Right kidney (tissue), 9 donors: ENCODE measurements at places on chromosomes 1 and 21.

DNA sequence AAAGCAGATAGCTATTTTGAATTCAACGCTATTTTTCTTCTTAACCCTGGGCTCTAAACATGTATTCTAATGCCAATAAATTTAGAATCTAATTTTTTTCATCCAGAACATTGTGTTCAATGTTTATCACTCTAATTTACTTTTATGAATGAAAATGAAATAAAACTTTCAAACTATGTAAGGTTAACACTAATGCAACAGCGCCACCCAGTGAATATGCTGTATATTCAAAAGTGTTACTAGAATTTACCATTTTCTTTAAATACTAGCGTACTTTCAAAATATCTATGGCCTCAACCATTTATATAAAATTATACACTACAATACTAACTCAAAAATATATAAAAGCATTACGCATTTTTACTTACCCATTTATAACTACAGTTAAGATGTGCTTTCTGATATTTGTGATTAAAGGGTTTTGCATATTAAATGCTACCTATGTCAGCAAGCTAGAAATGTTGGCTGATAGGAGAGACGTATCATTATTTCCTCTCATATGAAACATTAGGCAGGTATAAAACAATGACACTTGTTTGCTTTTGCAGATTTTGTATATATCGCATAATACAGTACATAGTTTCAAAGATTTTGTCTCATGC lies 5.9 kb upstream of the NUF2 start:
- no peak for DNase-seq

GRCh38 chr1:230541306-230541705 lies 101.0 kb upstream of the COG2 start:
- no peak for DNase-seq

DNA sequence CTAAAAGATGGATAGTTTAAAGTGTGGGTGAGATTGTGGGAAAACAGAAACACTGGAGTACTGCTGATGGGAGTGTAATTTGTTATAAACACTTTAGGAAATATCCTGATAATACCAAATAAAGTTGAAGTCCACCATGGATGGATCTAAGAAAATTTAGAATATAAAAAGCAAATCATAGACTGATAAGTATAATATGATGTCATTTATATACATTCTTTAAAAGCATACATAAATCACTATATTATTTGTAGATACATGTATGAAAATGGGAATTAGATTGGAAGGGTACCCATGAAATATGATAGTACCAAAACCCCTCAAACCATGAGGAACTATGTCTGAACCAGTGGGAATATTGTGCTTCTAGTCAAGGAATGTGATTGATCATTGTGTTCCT lies 7.9 kb downstream of the ZMPSTE24 start:
- DNase-seq = no peak

DNA sequence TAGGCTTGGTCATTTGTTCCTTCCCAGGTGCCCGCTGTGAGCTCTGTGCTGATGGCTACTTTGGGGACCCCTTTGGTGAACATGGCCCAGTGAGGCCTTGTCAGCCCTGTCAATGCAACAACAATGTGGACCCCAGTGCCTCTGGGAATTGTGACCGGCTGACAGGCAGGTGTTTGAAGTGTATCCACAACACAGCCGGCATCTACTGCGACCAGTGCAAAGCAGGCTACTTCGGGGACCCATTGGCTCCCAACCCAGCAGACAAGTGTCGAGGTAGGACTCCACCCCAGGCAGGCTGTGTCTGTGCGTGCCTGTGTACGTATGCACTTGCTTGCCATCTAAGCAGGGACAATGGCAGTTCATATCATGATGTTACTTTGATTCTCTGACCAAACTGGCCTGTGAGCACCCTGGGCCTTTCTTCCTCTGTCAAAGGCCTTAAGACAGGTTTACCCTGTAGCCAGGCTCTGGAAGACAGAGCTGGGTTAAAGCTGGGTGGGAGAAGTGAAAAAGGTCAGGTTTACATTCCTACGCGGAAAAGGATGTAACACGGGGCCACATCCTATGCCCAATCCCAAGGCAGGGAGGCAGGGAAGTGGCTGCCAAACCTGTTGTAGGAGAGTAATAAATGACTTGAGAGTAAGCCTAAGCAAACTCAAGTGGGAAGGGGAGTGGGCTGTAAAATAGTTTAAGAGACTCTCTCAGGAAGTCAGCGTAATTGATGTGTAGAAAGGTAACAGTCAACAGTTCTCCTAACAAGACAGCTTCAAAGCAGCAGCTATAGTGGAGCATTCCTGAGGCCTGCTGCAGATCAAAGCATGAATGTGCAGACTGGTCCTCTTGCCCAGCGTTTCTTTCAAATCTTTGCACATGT lies 42.5 kb downstream of the LAMC2 start:
- DNase-seq = no peak

GRCh38 chr1:116516631-116517030 lies 54.2 kb downstream of the CD58 start:
- no peak for DNase-seq

DNA sequence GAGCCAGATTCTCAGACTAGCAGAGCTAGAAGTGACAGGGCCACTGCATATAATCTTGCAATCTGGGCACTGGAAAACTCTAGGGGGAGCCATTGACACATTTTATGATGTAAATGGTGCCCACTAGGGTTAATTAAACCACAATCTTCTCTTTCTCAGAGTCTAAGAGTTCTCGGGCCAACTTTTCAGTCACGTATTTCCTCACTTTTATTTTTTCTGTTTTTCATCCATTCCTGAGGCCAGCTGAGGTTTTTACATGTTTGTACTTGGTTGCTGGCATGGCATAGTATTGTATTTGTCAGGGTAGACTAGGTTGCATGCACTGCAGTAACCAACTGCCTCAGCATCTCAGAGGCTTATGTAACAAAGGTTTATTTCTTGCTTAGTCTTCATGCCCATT lies 138.2 kb downstream of the ZNF326 start:
- peak; percentile 17 for DNase-seq

DNA sequence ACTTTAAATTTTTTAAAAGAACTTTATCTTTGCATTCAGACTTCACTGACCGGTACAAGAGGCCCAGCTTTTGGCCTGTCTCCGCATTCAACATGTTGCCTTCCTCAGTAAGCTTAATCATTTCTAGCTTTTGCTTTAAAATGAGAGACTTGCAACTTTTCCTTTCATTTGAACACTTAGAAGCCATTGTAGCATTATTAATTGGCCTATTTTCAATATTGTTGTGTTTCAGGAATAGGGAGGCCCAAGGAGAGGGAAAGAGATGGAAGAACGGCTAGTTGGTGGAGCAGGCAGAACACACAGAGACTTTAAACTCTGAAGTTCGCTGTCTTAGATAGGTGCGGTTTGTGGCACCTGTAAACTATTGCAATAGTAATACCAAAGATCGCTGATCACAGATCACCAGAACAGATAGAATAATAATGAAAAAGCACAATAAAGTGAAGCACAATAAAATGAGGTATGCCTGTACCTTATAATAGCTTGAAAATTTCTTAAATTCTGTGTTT lies 31.4 kb downstream of the RABGAP1L start:
- DNase-seq = no peak

- no peak for DNase-seq
Measured at GRCh38 chr1:50917138-50918137, 42.6 kb downstream of the FAF1 start.

DNA sequence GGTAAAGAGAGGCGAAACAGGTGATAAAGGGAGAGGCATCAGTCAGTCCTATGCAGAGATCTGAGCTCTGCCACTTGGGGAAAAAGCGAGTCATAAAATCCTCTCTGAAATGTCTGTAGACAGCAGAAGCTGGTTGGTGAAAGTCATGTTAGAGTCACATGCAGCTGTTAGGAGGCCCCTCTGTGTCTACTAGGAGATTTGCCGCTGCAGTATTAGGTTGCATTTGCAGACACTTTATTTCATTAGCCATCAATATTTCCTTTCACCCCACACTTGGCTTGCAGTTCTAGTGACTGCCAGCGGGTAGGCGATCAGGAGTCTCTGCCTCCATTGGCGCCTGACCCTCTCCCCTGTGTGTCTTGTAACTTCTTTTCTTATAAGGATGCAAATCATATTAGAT lies 16.2 kb downstream of the ATP1A4 start:
- no peak for DNase-seq

DNA sequence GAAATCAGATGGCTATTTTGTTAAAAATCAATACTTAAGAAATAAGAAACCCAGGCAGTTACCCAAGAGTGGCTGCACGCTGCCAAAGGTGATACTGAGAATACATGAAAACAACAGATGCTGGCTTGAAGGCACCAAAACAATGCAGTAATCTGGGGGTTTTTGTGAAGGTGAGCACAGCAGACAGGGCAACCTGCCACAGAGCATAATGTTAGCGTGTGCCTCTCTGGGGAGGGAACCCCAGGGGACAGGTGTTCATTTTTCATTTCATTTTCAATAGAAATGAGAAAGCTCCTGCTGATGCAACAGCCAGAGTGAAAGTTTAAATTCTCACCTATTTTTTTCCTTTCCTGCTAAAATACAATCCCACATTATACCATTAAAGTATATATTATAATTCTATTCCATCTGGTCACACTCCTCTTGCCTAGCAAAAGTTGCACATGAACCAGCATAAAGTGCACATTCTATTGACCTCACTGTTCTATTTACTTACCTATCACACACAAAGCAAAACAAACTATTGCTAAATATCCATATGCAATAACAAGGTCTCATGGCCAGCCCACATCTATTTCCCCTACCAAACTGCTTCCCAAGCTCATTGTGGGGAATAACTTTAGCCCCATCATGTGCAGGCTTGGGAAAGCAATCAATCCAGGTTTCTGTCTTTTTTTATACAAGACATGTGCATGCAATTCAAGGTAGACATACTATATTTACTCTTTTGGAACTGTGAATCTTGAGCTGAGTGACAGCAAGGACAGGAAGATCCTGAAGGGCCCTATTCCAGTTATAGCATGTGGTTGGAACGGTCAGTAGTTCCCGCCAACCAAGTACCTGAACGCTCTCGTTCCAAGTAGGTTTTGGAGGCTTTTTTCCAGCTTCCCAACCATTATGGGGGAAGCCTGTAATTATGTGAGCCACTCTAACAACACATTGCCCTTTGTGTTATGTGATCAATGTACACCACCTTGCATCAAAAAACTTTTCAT lies 173.6 kb downstream of the RERE start:
- no peak for DNase-seq

DNA sequence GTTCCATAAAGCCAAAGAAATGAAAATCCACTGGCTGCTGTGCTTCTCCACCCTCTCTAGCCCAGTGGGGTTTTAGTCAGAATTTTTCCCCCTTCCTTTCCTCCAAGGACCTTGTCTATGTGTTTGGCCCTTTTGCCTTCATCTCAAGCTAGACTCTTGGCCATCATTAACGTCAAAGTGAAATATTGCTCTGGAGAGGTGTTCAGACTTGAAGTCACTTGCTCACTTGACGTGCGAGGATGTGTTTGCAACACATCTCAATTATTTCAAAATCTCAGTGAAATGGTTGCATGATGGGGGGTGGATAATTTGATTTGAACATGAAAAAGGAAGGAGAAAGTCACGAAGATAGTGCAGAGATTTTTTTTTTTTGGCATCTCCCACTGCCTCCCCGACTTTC lies 13.6 kb downstream of the EVA1C start:
- no peak for DNase-seq

GRCh38 chr21:43824333-43825241 lies 35.2 kb downstream of the RRP1 start:
- DNase-seq = no peak

DNA sequence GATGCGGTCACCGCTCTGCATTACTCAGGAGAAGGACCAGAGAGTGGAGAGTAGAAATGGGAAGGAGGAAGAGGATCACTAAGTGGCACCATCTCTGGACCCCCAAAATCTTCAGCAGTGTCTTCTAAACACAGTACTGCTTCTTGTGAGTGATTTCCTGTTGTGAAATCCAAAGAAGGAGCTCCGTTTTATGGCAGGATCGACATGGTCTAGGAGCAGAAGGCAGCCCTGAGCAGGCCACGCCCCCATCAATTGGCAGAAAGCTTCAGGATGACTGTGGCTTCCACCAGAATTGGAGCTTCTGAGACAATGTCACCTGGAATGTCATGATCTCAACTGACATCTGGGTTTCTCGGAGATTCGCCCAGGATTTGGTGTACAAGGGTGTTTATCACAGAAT lies 171.5 kb downstream of the ADSS2 start:
- DNase-seq = no peak

DNA sequence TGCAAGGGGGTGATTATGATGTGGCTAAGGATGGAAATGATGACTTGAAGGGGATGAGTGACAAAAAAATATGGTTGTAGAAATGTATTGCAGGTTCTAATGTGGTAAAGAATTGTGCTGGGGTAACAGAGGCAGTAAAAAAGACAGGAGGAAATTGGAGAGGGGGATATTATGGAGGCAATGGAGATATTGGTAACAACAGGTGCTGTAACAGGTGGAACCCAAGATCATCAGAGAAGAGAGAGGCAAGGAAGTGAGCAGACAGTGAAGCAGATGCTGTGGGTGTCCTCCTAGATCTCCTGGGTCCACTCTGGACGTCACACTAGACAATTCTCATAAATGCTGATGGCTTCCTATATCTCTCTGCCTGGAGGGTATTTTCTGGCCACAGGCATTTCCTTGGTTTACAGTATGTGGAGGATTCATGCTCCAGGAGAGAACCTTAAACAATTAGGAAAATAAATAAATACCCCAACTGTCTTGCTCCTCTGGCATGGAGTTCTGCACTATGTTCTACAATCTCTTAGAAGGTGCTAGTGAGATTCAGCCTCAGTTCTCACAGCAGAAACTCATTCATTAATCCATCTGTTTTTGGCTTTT lies 620.3 kb upstream of the PLXNA2 start:
- no peak for DNase-seq

- no peak for DNase-seq
Measured at GRCh38 chr1:100629391-100629790, 90.2 kb upstream of the VCAM1 start.

GRCh38 chr1:155910621-155911121 lies 478 bp downstream of the RIT1 start:
- DNase-seq = peak; percentile 71

- no peak for DNase-seq
Measured at GRCh38 chr1:211281320-211282022, 22.3 kb downstream of the RCOR3 start.

- no peak for DNase-seq
Measured at GRCh38 chr1:73781251-73781650, 416.7 kb downstream of the LRRIQ3 start.

- DNase-seq = no peak
Measured at GRCh38 chr1:230122366-230123279, 55.6 kb downstream of the GALNT2 start.

DNA sequence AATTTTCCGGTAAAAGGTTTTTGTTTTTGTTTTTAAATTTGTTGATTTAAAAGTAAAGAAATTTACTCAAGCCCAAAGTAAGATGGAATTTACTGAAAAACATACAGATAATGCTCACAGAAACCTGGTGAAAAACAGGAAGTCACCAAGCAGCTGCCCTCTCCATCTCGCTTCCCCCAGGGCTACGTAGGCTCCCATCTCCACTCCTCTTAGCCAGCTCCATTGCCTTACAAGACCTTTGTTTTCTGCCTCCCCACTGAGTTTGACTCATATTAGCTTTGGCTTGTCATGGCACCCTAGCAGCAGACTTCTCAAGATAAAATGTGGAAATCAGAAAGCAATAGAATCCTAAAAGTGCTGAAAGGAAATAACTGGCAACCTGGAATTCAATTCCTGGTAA lies 57.9 kb downstream of the PHTF1 start:
- DNase-seq = no peak
